Urothelium cell line (cell line): ENCODE measurements at places on chromosomes 2 and 18.

GRCh38 chr2:137975280-137976271, 11.3 kb downstream of the HNMT start:
- no peak for DNase-seq

DNA sequence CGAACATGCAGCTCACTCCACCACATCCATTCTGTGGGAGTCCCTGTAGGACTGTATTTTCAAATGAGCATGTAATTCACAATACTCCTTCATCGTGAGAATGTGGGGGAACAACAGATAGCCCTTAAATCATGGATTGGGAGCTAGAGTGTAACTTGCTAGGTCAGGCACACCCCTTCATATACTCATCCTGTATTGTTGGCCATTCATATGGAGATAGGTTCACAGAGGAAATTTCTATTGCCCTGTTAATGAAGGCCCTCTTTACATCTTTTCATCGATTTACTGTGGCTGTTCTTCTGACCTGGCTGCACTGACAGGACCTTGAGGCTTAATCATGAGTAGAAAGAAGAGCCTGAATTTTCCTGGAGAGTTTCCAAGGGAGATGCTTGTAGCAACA, 193.8 kb upstream of the DPP10 start:
- no peak for DNase-seq

- peak; percentile 73 for DNase-seq
Measured at GRCh38 chr2:66364495-66365333, 70.2 kb upstream of the MEIS1 start.

DNA sequence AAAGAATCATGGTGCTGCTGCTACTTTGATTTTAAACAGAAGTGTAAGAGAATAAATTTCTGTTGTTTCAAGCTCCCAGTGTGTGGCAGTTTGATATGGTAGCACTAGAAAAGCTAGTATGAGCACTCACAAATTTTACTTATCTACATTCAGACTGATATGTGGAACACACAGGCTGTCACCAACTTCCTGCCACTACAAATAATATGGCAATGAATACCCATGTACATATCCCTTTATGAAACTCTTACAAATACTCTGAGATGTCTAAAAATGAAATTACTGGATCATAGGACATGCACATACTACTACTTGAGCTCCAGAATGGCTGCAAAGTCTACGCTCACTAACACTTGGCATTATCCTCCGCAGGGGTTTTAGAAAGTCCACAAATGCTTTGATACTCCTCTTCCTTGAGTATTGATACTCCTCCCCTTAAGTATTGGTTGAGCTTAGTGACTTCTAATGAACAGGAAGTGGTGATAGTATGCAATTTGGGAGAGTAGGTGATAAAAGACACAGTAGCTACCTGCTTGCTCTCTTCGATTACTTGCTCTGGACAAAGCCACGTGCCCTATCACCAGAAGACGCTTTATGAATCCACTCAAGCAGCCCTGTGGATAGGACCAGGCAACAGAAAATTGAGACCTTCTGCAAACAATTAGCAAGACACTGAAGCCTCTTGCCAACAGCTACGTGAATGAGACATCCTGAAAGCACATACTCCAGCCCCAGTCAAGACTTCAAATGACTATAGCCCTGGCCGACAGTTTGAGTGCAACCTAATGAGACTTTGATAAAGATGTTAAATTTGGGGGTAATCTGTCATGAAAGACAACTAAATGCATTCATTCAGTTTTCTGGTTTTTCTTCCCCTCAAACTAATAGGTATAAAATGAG, 35.4 kb downstream of the FBXO11 start:
- no peak for DNase-seq

DNA sequence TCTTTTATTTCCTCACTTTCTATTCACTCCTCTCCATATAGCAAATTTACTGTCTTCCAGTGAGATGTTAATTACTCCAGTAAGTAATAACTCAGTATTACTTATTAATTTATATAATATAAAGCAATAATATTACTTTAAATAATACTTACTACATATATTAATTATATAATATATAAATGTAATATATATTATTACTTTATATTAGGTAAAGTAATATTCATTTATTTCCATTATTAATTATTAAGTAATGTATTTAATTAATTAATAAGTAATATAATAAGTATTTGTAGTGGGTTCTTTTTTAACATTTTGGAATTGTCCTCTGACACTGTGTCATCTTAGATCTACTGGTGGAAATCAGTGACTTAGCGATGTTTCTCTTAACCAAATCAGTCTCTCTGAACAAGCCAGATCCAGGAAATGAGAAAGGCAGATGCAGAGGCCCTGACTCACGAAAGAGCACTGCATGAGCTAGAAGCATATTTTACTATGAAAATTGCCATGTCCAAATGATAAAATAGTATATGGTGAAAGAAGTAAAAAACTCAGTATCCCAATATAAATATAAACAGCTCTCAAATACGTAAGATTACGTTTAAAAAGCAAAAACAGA, 115.9 kb downstream of the DSEL start:
- DNase-seq: no peak

GRCh38 chr2:223999862-224000261, 39.2 kb downstream of the SERPINE2 start:
- no peak for DNase-seq

DNA sequence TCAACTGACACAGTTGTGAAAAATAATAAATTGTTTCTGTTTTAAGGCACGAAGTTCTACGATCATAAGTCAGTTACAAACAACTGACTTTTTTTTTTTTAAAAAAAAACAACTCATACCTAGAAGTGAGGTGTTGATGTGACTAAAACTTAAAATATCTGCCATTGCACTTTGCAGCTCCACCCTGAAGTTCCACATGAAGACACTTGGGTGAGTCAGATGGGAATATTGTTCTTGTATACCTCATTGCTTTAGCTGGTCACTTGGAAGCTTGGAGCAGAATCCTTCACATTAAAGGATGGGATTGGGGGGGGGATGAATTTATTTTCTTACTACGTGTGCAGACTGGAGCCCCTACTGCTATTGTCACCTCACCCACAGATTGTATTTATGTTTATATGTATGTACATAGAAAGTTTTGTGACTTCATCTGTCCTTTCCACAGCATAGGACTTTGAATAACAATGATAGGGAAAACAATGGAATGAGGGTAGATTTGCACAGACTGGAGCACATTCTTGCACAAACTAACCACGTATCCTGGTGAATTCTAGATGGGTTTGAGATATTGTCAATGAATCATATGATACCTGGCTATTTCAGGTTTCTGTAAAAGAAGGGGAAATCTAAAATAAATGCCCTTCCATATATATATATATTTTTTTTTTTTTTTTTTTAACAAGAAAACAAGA, 57.9 kb upstream of the ARHGAP15 start:
- DNase-seq: peak; percentile 20

GRCh38 chr2:96528006-96528699, 8.4 kb upstream of the ARID5A start:
- no peak for DNase-seq

DNA sequence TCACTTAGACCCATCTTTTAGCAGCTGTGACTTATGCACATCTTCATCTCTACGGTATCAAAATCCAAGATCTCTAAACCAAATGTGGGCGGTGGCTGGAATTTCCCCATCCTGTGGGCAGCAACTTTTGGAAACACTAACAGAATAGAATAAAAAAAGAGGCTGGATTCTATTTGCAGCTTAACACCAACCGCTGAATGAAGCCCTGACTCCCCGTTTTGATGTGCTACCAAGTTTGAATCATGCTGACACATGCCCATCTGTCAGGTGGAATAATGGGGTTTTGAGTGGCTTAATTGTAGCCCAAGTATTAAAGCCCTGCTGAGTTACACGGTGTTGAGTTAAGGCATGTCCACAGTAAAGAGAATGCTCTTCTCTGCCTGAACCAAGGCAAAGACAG, 165.2 kb downstream of the MTCL1 start:
- no peak for DNase-seq

DNA sequence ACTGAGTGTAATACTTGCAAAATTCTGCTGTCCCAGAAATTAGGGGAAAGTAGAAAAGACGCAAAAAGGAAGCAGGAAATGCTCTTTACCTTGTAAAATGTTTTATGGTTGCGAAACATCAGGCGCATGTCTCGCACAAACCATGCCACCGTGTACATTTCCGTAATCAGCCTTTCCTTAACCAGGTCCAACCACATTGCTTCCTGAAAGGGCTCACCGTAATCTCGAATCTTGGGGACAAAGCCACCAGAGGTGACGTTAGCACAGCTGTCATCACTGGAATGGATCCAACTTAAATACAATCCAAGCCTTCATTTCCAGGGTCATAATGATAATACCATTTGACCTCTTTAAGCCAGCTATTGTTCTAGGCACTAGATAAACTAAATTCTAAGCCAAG, 49.3 kb downstream of the SP110 start:
- no peak for DNase-seq

- no peak for DNase-seq
Measured at GRCh38 chr2:211014906-211015305, 458.5 kb downstream of the CPS1 start.

DNA sequence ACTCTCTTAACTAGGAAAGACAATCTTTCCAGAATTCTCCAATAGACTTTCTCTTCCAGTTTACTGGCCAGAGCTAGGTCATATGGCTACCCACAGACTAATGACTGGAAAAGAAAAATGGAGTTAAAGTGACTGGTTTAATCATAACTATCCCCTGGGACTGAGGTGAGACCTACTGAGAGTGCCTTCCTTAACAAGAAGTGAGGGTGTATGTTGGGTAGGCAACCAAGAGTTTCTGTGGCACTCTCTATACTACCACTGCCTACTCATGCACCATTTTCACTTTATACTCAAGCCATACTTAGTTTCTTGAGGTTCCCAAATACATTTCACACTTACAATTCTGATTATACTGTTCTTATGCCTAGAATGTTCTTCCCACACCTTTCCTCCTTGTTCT, 6.9 kb upstream of the GFPT1 start:
- no peak for DNase-seq

DNA sequence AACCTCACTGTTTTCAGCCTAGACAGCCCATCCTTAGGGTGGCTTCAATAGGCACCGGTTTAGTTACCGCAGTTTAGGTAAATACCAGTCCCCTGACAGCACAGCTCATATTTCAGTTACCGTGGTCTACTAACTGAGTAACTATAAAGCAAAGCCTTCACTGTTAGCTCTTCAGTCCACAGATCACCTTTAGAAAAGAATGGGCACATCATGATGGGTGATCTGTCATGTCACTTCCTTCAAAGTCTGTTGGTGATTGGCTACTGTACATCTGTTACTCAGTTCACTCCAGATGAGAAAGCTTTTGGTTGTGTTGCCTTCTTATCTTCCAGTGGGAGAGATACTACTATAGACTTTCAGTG, 21.0 kb downstream of the SLC20A1 start:
- DNase-seq: no peak

DNA sequence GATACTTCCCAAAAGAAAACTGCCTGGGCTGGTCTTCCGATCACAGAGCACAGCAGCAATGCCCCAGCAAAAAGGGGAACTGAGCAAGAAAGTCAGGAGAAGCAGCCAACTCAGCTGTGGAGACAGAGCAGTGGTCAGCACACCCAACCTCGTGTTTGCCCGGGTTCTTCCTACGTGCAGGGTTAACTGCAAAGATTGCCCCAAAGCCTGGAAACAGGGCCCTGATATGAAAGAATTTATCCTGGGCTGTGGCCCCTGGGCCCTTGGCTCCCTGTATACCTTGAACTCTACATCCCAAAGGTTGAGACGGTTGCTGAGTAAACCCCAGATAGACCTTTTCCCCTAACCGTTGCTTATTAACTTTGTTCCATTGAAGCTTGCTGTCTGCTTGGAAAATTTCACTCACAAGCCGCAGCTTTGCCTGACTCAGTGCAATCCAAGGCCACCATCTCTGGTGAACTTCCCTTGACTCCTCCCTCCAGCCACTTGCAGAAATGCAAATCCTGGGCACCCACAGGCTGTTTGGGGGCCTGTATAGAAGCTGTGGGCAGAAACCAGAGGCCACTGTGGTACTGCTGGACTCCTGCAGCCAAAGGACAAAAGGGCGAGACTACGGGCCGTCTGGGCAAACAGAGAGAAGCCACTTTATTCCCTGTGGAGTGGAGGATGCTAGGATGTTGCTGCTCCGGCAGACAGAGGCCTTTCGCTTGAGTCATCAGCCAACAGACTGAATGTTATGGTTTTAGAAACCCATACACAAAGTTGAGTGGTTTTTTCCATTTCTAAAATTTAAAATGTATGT, 18.2 kb downstream of the NRP2 start:
- peak; percentile 78 for DNase-seq

- DNase-seq: no peak
Measured at GRCh38 chr2:173134703-173135102, 59.1 kb downstream of the MAP3K20 start.

DNA sequence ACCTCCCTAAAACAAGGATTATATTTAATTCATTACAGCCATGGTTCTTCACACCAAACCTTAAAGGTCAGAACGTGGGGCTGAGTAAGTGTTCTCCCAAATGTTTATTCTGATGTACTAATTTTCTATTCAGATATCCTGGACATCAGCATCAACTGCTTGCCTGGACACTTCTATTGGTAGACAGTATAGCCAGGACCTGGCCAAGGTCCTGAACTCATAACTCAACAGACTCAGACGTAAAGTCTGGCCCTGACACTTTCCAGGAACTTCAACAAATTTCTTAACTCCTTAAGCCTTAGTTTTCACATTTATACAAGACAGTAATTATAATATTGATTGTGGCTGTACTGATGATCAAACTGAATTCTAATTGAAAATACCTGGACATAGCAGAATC, 89.1 kb downstream of the AKAIN1 start:
- no peak for DNase-seq

- no peak for DNase-seq
Measured at GRCh38 chr2:218727502-218728165, 17.0 kb downstream of the TTLL4 start.
